ENCODE measurements at places on chromosomes 2 and 18. TPM values are rescaled to one million over a fixed set of nuclear protein-coding genes. Genes with fewer than 3 reads are reported as not detected.

GRCh38 chr2:28403370-28403956, 10.8 kb downstream of the FOSL2 start:
- no peak for DNase-seq

DNA sequence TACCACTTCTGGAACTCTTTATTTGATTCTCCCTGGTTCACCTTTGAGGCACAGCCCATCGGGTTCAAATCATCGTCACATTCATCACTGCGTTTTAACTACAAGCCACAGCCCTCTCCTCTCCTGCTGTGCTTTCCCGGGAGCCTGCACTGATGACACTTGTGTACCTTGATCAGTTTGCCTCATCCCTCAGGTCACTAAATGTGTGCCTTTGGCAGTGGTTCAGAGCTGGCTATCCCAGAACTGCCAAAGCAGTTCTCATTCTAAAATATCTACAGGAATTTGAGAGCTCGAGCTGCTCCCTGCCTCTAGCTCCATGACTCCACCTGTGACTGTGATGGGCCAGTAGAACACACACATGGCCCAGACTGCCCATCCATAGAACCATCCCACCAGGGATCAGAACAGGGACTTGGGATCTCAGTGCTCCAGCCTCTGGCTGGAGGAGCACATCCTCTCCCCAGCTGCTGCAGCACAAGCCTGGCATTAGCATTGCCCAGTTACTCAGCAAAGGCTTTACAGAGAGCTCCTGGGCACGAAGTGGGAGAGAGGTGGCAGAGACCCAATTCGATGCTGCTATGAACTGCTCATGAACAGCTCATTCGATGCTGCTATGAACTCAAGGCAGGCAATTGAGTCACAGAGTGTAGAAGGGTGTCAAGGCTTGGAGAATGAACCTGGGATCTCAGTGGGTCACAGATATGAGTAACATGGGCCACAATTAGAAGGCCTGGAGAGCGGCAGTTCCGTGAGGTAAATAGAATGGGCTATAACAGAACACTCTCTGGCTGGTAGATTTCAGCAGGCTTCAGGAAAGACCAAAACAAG, 41.9 kb downstream of the EVA1A start:
- DNase-seq, result no peak

DNA sequence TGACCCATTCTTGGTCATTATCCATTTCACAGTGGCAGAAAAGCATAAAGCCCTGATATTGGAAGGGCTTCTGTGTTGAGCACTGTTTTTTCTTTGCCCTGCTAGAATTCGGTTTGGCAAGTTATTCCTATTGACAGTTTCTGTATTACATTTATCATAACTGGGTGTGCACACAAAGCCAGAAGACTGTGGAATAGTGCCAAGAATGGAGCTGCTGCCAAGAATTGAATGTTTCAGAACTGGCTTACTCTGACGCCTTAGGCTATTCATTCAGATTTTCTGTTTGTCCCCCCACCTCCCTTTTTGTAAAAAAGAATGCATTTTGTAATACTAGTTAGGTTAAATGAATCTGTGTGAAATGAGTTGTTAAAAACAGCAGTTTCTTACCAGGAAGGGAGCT, 12.7 kb downstream of the KDM3A start:
- peak; percentile 65 for DNase-seq

DNA sequence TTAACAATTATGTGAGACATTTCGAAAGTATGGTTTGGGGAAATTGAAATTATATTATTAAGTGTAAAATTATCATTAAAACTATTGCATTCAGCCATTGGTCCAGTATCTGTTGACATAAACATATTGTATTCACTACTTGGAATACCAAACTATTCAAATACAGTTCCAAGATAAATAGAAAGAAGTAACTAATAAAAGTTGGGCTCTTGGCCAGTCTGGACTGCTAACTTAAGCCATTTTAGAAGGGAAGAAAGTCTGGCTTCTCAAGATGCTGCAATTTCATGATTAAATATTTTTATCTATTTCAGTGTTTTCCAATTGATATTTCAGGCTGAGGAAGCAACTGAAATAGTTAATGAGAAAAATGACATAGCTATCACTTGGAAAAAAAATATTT, 109.8 kb upstream of the CHRNA1 start:
- DNase-seq, result peak; percentile 28

GRCh38 chr2:218671654-218672566, at the start of the genes RNF25 and STK36:
TSS of gene RNF25 (minus strand) at chr2:218672002. CDS start at chr2:218671970, 32 bp downstream.
TSS of gene STK36 (plus strand) at chr2:218672086. CDS start at chr2:218672830, 744 bp downstream.
- DNase-seq, result peak; percentile 90

GRCh38 chr2:12156349-12156748, 409.9 kb downstream of the LPIN1 start:
- no peak for DNase-seq

DNA sequence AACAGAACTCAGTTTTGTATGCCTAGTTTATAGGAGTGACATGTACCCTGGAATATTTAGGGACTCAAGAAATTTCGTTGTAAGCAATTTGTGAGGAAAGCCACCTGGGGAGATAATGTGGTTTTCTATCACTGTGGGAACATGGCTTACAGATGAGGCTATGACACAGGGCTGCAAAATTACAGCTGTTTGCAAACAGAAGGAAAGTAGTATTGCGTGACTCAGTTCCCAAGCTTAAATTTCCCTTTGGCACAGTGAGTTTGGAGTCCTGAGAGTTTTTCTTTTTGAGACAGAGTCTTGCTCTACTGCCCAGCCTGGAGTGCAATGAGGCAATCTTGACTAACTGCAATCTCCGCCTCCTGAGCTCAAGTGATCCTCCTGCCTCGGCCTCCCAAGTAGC, 149.8 kb downstream of the MYO5B start:
- DNase-seq, result no peak

DNA sequence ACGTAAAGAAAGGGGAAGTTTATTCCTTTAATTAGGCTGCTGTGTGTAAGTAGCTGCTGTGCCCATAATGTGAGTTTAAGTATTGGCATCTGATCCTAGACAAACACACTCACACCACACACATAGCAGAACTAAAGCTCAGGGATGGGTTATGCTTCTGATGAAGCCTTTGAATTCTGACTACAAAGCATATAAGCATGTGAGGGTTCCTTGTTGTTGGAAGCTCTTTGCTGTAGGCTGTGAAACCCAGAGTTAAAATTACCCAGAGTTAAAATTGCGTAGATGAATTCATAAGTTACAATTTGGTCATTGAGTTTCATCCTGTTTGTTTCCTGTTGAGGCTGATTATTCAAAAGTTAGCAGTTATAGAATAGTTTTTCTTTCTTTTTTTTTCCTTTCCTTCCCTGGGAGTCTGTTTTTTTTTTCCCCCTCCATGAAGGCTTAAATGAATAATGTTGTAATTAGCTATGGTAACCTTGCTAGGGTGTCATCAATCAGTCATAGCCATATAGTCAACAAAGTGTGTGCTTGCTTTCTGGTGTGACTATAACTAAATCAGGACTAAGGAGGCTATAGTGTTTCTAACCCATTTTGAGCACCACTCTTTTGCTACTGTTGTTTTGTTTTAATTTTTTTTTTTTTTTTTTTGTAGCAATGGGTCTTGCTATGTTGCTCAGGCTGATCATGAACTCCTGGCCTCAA, 426.1 kb downstream of the PARD3B start:
- DNase-seq, result no peak

GRCh38 chr18:54135216-54135615, 89.3 kb downstream of the MBD2 start:
- no peak for DNase-seq

- DNase-seq, result no peak
Measured at GRCh38 chr2:119477113-119477505, 45.5 kb downstream of the TMEM37 start.

DNA sequence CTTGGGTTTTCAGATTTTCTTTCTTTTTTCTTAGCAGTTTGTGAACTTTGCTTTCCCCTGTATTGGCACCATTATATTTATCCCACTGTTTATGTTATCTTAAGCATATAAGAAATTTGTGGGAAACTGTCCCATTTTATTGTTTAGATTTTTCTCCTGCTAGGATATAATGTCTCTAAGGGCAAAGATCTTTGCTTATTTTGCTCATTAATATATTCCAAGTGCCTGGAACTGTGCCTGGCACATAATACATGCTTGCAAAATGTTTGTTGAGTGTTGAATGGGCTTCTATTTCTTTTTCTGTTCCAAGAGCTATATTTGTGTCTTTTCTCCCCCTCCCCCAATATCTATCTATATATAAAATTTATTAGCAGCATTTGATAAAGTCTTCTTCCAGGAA, 5.4 kb downstream of the EPC2 start:
- no peak for DNase-seq

DNA sequence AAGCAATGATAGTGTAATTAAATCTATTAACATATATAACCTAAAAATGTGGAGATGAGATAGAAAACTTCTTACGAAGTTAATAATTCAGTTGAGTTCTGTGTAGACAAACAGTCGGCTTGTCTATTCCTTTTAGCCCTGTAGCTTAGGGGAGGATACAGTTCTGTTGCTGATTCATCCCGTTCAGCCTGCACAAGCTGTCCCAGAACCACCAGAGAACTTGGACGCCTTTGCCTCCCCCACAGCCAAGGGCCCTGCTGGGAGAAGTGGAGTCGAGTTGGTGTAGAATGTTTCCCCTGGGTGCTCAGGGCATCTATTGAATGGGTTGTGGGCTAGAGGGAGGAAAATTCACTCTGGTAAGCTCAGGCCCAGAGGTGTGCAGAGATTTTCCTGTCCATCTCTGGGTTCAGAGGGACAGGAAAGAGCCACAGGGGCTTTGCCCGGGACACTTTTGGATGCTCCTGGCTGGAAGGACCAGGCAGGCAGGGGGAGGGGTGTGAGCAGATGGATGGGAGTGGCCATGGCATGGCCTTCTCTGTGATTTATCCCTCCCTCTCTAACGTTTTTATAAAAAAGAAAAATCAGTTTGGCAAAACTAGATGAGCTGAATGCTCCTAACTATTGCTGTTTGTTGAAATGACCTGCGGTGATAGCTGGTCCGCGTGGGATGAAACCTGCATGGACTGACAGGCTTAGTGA, 42.8 kb upstream of the GALR1 start:
- DNase-seq, result peak; percentile 84

- DNase-seq, result peak; percentile 82
Measured at GRCh38 chr2:101516823-101517690, 42.1 kb upstream of the RFX8 start.

DNA sequence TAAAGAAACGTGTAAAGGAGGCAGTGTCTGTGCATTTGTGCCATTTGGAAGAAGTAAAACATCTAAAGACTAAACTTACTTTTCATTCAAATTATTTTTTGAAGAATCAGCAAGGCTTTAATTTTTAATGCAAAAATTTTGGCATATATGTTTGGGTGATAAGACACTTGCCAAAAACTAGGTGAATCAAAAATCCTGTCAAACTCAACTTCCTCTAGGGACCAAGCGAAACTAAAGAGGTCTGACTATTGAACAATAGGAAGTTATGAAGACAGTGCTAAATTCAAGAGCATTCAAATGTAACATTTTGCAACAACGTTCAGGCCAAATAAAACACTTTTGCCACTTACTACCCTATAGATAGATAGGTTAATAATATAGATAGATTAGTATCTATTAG, 306.1 kb downstream of the NOL4 start:
- DNase-seq, result no peak

DNA sequence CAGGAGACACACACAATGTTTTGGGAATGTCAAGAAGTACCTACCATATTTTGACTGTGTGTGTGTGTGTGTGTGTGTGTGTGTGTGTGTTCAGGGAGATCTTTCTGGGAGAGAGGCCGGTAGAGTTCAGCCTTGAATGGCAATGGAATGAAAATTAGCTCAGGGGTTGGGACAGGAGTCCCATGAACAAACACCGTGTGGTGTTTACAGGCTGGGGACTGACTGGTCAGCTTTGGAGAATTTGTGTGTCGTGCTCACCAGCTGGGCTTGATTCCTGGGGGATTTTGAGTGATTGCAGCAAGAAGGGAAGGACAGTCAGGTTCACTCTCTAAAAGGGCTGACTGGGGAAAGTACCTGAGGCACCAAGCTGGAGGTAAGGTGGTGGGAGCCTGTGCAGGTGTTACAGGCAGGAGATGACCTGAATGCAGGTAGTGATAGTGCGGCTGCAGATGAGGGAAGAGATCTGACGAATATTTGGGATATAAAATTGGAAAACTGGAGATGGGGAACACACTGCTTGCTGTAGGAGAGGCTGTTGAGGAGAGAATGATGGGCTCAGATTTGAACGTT, 2.5 kb upstream of the ADNP2 start:
- DNase-seq, result no peak

- no peak for DNase-seq
Measured at GRCh38 chr2:191443446-191443845, 198.2 kb downstream of the MYO1B start.

GRCh38 chr2:207238831-207239701, 73.3 kb upstream of the KLF7 start:
- peak; percentile 100 for DNase-seq

- peak; percentile 59 for DNase-seq
Measured at GRCh38 chr2:44118257-44118656, 50.4 kb upstream of the PPM1B start.

DNA sequence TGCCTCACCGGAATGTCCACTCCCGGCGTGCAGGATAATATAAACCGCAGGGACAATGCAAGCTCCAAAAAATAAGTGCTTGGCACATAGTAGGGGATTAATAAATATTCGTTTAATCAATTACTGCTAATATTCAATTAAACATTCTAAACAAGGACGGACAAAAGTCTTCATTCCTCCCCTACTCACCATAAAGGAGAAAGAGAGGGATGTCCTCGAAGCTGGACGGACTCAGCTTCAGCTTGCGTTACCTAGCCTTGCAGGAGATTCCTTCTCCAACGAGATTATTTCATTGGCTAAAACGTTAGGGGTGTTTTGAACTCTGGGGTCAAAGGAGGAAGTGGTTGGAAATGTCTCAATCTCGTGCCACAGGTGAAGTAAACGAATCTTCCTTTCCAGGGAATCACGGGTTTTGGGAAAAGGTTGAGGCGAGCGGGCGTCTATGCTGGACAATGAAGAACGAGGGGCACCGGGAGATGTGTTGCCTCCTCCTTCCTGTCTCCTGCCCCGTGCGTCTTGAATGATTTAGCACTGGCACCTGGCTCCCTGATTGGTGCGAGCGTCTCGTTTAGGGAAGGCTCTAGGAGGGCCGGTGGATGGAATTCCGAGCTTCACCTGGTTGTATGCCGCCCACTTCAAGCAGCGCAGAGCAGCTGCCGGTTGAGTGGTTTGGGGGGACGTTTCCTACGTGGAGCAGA, 2.0 kb upstream of the GAD1 start:
- DNase-seq, result no peak

DNA sequence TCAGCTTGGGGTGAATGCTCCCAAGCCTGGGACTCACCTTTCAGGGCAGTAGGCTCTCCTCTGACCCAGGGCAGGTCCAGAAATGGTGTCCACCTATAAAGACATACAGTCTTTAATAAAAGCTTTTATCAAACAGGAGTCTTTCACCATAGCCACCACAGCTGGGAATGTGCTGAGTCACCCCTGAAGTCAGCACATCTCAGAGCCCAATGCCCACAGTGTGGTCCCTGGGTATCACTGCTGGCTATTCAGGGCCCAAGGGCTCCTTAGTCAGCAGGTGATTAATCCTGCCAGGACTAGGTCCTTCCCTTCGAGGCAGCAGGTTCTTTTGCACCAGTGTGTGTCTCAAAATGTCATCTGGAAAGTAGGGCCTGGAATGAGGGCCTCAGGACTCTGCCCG, 181.9 kb downstream of the MEMO1 start:
- DNase-seq, result no peak

GRCh38 chr2:71498261-71498701, 44.9 kb downstream of the DYSF start:
- peak; percentile 98 for DNase-seq

The ATIC gene
- 40.3 TPM for total RNA-seq

The MMADHC gene
- total RNA-seq, result 173 TPM

The HOXD13 gene
- total RNA-seq, result not detected

The ABHD3 gene
- total RNA-seq, result 17.0 TPM

The ALKAL2 gene
- 0.17 TPM for total RNA-seq

The GAL3ST2 gene
- total RNA-seq, result not detected

The ATG4B gene
- 30.0 TPM for total RNA-seq

The SERPINB12 gene
- not detected for total RNA-seq

The SERPINB11 gene
- not detected for total RNA-seq

The L3MBTL4 gene
- 1.3 TPM for total RNA-seq

The VWC2L gene
- not detected for total RNA-seq

Measured in fibroblast of lung (primary cell).